ENCODE measurements at places on chromosomes 16 and 17.

GRCh38 chr17:3594051-3594800 is 15.0 kb downstream of the TRPV1 start:
- DNase-seq, result no peak

DNA sequence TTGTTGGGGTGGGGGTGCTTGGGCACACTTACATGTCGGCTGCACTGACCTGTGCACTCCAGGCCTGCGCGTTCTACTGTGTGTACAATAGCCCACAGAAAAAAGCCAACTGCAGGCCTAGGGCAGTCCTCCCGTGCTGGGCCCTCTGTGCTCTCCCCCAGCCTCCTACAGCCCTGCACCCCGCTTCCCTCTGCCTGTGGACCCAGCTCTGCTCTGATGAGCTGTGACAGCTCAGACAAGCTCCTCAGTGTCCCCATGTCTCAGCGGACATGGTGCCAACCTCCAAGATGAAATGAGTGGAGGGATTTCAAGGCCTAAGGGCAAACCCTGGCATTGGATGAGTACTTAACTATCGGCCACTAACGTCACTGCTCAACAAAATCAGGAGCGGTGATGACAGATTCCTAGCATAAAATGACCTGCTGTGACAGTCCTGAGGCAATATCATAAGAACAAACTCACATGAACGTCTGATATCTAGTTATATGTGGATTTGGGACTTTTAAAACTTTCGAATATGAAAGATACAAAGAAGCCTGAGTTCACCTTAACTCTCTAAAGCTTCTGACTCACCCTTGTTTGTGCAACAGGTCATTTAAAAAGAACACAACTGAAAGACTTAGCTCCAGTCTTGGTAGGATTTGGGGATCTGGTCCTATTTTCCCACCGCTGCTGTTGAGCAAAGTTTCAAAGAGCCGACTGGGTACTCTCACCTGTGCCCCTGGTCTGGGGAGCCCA is 34.7 kb downstream of the CCDC57 start:
- DNase-seq, result no peak

GRCh38 chr16:50711862-50712559 is 18.6 kb downstream of the NOD2 start:
- DNase-seq, result no peak

DNA sequence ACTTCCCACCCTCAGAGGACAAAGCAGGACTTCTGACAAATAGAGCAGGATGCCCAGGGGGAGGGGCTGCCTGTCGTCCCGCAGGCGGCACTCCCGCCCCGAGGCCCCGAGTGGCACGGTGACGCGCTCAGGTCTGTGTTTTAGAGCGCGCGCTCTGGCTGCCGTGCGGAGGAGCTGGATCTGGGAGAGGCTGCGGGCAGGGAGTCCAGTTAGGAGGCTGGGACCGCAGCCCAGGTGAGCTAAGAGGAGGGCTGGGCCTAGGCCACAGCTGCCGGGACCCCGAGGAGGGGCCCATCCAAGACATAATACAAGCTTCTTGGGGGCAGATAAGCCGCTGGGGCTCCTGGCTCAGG is 6.4 kb downstream of the DOC2A start:
- DNase-seq, result no peak

DNA sequence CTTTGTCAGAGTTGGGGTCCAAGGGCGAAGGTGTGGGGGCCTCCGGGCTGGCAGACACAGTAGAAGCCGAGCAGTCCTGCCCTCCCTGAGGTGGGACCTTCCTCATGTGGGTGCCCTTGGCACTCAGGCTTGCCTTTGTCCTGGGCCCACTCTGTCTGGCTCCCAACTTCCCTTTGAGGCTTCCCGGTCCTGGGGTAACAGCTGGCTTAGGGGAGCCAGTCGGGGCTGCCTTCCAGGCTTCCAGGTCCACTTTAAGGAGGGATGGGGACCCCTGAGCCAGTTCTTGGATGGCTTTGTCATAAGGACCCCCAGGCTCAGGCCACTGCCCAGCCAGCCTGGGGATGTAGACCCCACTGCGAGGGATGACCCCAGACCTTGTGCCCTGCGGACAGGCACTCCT is 7.8 kb downstream of the GAS2L2 start:
- DNase-seq, result no peak

GRCh38 chr17:45223539-45224528 is 2.1 kb downstream of the FMNL1 start:
- no peak for DNase-seq

Measured in AG09319 (cell line).